ENCODE measurements at places on chromosomes 11 and 22. TPM values are rescaled to one million over a fixed set of nuclear protein-coding genes. Genes with fewer than 3 reads are reported as not detected.

The CATSPERZ gene
- total RNA-seq = 0.49 TPM

The JHY gene
- total RNA-seq = 0.81 TPM

The PLA2G3 gene
- total RNA-seq = not detected

The RIC3 gene
- total RNA-seq = not detected

The RAG2 gene
- total RNA-seq = not detected

The OR51B2 gene
- total RNA-seq = not detected

The SUSD2 gene
- 0.31 TPM for total RNA-seq

The TMA7B gene
- total RNA-seq = not detected
